Right ventricle myocardium superior (tissue), 1 donor: ENCODE measurements at places on chromosomes 6 and 20. TPM values are rescaled to one million over a fixed set of nuclear protein-coding genes. Genes with fewer than 3 reads are reported as not detected.

KCNQ5 gene
- total RNA-seq = not detected

HAO1 gene
- not detected for total RNA-seq

SOD2 gene
- 1,058 TPM for total RNA-seq

HMGCLL1 gene
- total RNA-seq = 2.0 TPM

CGA gene
- total RNA-seq = not detected

PACSIN1 gene
- 11.3 TPM for total RNA-seq

GTF2H4 gene
- total RNA-seq = 23.6 TPM

TCF19 gene
- total RNA-seq = 3.6 TPM

WFDC5 gene
- total RNA-seq = not detected

ROS1 gene
- 0.11 TPM for total RNA-seq

PNPLA1 gene
- total RNA-seq = not detected

PKIB gene
- 0.22 TPM for total RNA-seq

ANKRD66 gene
- total RNA-seq = not detected

HS3ST5 gene
- not detected for total RNA-seq

FANCE gene
- total RNA-seq = 3.4 TPM

IMPG1 gene
- total RNA-seq = not detected

CEP250 gene
- 12.3 TPM for total RNA-seq

KCNK17 gene
- total RNA-seq = not detected

TMEM151B gene
- total RNA-seq = not detected

JARID2 gene
- 8.1 TPM for total RNA-seq

FILIP1 gene
- total RNA-seq = 160 TPM

FAM209A gene
- not detected for total RNA-seq

AAR2 gene
- 12.7 TPM for total RNA-seq

FAM217A gene
- total RNA-seq = not detected

KIF6 gene
- total RNA-seq = 0.27 TPM

WFDC2 gene
- 1.0 TPM for total RNA-seq

GMPR gene
- total RNA-seq = 121 TPM

RAD21L1 gene
- not detected for total RNA-seq
